ENCODE measurements at places on chromosomes 11 and 22. TPM values are rescaled to one million over a fixed set of nuclear protein-coding genes. Genes with fewer than 3 reads are reported as not detected.

- no peak for DNase-seq
These were observed 230.1 kb upstream of the DDI1 start for GRCh38 chr11:103806130-103806895.

- DNase-seq = no peak
These were observed 35.6 kb downstream of the KIF18A start for GRCh38 chr11:28072321-28072720.

DNA sequence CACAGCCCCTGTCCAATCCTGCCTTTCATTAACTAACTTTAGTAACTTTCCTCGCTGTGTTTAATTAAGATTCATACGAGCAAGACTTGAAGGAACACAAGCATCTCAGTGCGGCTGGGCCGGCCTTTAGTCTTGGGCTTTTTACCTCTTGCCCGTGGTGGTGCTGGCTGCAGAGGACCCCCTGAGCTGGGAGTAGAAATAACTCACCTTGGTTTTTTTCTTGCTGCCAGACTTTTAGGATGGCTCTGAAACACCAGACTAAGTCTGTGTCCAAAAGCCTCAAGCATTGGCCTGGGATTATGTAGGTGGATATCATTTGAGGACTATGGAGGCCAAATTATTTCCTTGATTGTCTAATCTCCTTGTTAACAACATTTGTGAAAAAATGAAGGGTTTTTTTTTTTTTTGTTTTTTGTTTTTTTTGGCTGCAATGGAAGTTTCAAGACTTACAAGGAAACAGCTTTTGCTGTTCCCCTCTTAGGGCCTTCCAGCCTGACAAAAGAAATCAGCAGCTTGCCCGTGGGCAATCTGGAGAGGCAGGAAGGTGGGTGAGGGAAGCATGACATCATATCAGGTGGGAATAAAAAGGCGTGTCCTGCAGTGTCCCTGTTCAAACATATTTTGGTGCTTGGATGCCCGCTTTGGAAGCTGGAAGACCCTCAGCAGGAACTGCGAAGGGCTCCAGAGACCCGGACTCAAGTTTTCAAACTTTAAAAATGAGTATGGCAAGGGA lies 44.0 kb downstream of the SMIM38 start:
- DNase-seq = no peak

- no peak for DNase-seq
These were observed 10.1 kb upstream of the HTR3B start for GRCh38 chr11:113894421-113894996.

- DNase-seq = no peak
These were observed 531 bp upstream of the SOX6 start for GRCh38 chr11:16356761-16357393.

GRCh38 chr11:66969584-66970225 lies 5.4 kb upstream of the C11orf86 start:
- no peak for DNase-seq

GRCh38 chr22:20953668-20954500 lies 13.2 kb upstream of the AIFM3 start:
- peak; percentile 52 for DNase-seq

DNA sequence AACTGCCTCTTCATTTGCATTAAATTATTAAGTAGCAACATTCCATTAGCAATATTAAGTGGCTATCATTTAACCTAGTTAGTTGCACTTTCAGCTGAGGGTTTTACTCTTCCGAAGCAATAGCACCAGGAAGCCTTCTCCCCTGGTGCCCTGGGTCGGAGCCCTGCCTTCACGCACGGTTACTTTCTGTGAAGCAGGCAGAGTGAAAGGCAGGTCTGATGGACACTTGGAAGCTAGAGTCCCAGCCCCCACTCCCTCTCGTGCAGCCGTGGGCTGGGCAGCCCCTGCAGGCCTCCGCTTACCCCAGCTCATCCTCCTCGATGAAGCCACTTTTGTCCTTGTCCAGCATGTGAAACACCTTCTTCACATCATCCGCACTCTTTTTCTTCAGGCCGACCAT lies 2.0 kb downstream of the PVALB start:
- DNase-seq = no peak

DNA sequence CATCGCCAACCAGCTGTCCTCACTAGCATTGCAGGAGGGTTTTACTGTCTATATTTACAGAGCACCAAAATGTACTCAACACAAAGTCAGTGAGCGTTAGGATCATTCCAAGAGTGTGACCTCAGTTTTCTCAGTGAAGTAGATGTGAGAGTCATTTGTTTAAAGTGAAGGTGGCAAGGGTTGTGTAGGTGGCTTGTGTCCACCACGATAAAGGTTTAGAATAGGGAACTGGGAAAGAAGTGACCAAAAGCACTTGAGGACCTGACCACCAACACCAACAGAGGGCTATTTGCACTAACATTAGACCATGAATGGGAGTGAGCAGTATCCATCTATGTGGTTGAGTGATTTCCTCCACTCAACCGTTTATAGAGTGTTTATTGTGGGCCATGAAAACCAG lies 152.5 kb upstream of the POU2AF2 start:
- DNase-seq = no peak

DNA sequence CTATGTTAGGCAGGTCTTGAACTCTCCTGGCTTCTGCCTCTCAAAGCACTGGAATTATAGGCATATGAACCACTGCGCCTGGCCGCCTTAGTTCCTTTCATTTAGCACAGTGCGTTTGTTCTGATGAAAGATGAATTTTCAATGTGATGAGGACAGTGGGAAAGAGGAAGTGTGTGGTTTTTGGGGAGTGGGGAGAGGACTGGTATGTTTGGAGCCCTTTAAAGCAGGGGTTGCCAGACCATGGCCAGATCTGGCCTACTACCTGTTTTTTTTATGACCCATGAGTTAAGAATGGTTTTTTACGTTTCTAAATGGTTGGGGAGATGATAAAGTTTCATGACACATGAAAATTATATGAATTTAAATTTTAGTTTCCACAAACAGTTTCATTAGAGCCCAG lies 12.5 kb downstream of the ATXN10 start:
- DNase-seq = no peak

GRCh38 chr11:7918141-7918540 lies 12.9 kb downstream of the OR10A6 start:
- DNase-seq = no peak

DNA sequence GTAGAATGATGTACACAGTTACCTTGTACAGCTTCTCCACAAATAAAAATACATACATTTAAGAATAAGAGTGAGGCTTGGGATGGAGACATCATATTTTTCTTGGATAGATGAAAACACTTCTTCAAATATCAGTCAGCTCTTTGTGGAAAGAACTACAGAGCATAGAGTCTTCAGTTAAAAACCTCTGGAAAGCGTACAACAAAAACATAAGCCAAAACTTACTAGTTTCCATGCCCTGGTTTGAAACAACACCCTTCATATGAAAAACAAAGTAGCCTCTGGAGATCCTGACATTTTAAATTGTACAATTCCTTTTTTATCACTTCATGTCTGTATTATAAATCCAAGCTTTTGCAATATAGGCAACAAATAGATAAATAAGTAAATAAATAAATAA lies 7.0 kb upstream of the CEP126 start:
- DNase-seq = no peak

DNA sequence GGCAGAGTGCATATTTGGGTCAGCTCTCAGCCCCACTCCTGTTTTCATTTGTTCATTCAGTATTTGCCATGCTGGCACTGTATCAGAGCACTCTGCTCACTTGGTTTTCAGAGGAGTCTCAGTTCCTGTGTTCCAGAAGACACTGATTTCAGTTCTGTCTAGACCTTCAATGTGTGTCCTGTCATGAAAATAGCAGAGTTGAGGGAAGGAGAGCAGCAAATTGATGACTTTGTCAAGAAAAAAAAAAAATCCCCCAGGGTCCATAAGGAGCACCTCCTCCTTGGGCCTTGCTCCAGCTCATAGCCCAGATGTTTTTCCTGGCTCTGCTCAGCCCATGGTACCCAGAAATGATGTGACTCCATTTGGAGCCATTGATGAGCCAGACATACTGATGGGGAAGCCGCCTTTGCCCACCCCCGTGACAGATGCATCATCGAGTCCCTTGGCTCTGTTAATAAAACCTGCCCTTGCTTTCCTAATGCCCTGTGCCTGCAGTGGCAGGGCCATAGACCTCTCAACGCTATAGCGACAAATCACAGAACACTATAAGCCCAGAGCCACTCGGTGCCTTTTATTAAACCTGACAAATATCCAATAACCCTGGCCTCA lies 107.0 kb downstream of the PKNOX2 start:
- no peak for DNase-seq

DNA sequence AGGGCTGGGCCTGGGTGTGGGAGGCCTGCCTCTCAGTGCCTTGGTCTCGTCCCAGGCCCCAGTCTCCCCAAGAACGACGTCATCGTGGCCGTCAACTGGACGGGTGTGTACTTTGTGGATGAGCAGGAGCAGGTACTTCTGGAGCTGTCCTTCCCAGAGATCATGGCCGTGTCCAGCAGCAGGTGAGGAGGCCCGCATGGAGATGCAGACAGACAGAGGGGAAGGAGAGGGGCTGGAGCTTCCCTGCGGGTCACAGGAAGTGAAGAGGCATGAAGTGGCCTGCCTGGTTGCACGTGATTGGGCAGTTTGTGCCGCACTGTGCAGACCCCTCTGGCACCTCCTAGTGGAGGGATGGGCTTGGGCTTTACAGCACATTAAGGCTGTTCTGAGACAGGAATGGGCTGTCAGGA lies 70.4 kb downstream of the MYO7A start:
- no peak for DNase-seq

DNA sequence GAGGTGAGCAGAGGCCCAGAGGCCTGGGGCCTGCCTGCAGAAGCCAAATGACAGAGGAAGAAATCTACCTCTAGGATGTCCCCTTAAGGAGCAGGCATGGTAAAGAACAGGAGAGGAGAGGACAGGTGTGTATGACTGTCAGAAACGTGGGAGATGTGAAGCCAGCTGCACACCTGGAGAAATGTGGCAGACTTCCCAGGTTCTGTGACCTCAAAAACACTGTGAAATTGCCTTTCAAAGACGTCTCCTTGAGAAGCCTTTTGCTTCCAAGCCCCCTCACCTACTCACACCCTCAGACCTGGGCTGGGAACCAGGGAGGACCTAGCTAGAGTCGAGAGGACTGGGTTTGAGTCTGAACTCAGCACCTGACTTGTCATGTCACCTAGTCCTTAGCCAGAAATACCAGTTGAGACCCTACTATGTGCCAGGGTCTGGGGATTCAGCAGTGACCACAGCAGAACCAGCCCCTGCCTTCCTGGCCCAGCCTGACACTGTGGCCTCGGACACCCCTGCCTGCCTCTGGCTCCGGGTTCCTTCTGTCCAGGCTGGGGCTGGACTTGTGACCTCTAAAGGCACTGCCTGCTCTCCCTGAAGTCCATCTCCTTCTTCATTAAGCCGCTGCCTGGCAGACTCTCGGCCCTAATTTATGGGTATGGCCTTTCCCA lies 5.6 kb downstream of the TPBGL start:
- no peak for DNase-seq

DNA sequence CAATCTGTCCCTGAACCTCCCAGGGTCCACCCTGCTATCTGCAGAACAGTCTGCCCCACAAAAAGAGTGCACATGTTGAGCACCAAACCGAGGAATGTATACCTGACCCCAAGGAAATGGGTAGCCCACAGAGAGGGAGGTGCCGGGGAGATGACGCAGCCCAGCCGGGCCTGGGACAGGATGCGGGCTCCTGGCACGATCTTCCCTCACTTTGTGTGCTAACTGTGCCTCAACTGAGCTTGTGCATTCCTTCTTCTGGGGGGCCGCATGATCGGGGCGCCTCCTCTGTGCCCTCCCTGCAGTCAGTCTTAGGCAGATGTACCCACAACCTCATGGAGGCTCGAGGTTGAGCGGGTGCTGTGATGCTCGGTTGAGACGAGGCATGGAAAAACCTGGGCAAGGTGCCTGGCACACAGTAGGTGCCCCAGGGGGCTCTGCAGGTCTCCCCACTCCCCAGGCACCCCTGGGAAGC lies 2.4 kb downstream of the GAS2L1 start:
- no peak for DNase-seq

- no peak for DNase-seq
These were observed 94.0 kb upstream of the FOLH1 start for GRCh38 chr11:49302360-49302759.

- DNase-seq = no peak
These were observed 104.1 kb downstream of the TBC1D22A start for GRCh38 chr22:46866591-46866990.

DNA sequence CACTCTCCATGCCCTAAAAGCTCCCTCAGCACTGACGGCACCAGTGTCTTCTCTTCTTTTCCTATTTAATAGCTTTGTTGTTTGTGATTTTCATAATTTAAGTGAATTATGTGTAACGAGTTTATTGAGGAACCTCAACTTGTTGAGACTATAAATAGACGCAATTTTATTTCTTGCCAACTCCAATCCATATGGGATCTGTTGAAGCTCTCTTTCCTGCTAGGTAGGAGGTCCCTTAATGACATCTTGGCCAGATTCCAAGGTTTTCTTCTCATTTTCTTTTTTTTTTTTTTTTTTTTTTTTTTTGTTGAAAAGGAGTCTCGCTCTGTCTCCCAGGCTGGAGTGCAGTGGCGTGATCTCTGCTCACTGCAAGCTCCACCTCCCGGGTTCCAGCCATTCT lies 14.2 kb downstream of the RTL6 start:
- peak; percentile 52 for DNase-seq

- DNase-seq = no peak
These were observed 3.3 kb downstream of the PLEKHA7 start for GRCh38 chr11:17010851-17011420.

DNA sequence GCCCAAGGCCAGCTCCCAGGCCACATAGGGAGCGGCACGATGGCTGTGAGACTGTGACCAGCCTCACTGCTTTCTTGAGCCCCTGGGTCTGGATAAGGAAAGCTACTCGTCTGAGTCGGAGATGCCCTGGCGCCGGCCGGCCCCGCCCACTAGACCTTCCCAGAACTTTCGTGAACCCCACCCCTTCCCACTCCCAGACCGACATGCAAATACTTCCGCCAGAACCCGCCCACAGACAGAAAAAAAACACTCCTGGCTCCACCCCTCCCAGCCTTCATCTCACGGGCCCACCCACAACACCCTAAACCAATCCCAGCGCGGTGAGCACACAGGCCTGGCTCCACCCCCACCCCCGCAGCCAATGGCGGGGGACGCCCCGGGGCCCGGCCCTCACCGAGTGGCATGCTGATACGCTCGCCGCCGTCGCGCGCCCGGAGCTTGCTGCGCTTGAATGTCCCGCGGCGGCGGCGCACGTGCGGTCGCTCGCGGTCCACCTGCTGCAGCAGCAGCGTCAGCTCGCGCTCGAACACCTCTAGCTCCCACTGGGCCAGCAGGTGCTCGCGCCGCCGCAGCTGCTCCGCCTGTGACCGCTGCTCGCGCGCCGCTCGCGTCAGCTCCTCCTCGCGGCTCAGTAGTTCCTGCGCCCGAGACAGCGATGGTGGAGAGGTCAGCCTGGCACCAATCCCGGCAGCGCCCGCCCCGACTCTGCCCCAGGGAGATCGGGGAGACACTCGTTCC lies 7.0 kb downstream of the MAP3K11 start:
- DNase-seq = peak; percentile 95

Gene GLB1L2
- 17.1 TPM for total RNA-seq

Gene RIBC2
- total RNA-seq = 0.55 TPM

Gene CRYBA4
- total RNA-seq = not detected

Gene TEAD1
- total RNA-seq = 93.5 TPM

Gene CCDC34
- 5.8 TPM for total RNA-seq

Gene TSPAN32
- total RNA-seq = not detected

Gene MPZL2
- total RNA-seq = 0.58 TPM

Gene CPT1B
- 164 TPM for total RNA-seq

Gene MYO18B
- total RNA-seq = not detected

Gene CATSPER1
- total RNA-seq = not detected
